ENCODE measurements at places on chromosomes 11 and 22.

DNA sequence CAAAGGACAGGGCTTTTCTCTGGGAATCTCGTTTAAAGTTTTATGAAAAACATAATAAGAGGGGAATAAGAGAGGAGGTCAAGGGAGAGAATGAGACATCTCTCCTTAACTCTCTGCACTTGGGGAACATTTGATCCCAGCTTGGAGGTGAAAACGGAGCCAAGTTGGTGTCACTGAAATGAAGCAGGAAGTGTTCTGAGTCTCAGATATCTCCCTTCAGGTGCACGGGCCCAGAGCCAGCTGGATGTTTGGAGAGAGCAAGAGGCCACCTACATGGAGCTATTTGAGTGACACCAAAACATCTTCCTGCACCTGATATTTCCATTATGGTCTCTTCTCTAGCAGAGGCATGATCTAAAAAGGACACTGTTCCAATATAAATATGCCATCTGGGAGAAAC lies 85.7 kb downstream of the BLID start:
- no peak for DNase-seq

DNA sequence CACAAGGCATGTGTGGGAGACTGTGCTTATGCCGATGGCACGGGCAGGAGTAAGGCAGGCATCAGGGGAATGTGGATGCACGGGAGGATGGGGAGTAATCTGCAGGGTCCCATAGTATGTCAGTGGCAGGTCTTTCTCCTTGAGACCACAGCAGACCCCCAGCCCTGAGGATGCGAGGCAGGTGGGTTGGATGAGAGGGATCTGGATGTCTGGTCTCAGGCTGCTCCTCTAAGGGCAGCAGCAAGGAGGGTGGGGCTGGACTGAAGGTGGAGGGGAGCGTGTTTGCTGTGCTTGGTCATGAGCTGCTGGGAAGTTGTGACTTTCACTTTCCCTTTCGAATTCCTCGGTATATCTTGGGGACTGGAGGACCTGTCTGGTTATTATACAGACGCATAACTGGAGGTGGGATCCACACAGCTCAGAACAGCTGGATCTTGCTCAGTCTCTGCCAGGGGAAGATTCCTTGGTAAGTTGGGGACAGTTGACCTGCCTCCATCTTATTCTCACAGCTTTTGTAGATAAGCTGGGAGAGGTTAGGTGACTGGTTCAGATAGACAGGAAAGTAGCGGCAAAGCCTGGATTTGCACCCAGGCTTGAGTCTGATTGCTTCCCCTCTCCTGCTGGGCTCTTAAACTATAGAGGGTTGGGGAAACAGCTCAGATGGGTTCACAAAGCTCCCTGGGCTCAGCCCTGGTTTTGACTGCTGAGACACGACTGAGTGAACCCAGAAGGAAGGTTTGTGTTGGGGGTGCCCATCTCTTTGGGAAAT lies at the start of gene APOL1:
Gene APOL1 (plus strand): TSS at position 380 of the 769 bp plus-strand sequence. CDS start 1,823 bp downstream, outside the sequence.
- no peak for DNase-seq

- no peak for DNase-seq
These were observed 469.9 kb downstream of the MN1 start for GRCh38 chr22:27331526-27332281.

DNA sequence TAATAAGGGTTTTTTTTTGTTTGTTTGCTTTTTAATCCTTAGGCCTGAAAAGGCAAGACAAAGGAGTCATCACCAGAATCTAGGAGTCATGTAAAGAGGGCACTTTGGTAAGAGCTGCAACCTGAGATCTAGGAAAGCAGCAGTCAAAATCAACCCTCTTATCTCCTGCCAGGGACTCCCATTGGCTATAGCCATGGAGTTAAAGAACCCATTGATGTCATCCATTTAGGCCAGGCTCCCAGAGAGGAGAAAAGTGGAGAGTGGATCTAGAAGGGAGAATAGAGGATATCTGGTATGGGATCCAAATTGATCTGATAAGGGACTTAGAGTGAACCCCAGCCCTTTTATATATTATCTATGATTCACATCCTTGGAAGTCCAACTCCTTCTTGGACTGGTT lies 35.9 kb downstream of the ZNF215 start:
- DNase-seq: no peak

DNA sequence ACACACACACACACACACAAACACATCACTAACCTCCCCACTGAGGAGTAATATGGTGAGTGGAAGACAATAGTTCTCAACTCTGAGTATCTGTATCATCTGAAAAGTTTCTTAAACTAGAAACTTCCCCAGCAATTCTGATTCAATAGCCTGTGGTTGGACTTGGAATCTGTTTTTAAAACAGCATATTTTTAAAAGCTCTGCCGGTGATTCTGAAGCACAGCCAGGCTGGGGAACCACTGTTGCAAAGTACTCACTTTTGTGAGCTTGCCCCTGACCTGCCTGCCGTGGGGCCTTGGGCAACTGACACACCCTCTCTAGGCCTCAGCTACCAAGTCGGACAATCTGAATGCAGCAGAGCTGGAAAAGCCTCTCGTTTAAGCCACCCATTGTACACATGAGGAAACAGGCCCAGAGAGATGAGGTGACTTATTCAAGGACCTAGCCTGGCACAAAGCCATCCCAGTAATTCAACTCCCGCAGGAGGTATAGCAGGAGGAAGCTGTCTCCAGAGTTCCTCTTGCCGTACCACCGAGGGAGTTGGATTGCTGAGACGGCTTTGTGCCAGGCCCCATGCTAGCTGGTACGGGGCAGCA lies 8.9 kb downstream of the SLC15A3 start:
- peak; percentile 28 for DNase-seq

- no peak for DNase-seq
These were observed 3.2 kb upstream of the BDNF start for GRCh38 chr11:27703481-27703880.

- DNase-seq: no peak
These were observed 96.2 kb downstream of the RASSF10 start for GRCh38 chr11:13105237-13105844.

DNA sequence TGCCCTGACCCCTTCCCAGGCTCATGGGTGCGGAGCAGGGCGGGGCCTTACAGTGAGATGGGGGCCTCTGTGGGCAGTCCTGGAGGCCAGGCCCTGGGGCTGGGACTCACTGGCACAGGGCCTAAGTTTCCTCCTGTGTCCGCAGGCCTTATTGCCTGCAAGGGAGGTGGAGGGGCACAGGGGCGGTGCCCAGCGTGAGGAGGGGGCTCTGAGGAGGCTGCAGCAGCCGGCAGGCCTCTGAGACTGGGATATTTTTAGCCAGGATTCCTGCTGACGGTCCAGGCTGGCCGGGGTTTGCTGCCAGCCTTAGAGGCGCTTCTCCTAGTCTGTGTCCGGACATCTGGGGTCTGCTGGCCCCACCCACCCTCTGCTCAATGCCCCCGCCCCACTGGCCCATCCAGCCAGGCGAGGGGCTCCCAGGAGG lies 5.7 kb upstream of the RTN4R start:
- DNase-seq: no peak

- DNase-seq: peak; percentile 11
These were observed 936 bp downstream of the BRD1 start for GRCh38 chr22:49826603-49827270.

DNA sequence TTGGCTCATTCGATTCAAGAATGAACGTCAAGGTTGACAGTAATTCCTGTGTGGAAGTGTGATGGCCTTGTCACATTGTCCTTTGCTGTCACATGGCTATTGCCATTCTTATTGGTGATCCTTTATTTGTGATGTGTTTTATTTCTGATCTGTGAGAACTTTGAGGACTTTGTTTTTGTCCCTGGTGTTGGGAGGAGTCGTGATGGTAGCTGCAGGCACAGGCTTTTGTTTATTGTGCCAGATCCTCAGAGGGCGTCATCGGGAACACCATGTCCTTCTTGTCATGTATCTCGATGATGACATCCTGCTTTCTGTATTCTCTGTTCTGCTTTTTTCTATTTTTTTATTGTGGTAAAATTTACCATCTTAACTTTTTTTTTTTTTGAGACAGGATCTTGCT lies 5.6 kb downstream of the PICK1 start:
- DNase-seq: no peak

DNA sequence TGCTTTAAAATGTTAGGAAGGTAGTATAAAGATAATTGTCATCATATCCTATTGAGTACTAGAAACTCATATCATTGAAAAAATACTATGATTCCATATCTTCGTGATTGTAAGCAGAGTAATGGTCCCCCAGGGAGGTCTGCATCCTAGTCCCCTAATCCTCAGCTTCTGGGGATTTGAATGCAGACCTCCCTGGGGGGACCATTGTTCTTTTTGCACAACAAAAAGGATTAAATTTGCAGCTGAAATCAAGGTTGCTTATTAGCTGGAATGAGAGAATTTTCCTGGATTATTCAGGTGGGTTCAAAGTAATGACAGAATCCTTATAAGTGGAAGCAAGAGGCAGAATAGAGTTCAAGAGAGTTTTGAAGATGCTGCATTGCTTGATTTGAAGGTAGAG lies 26.1 kb upstream of the MS4A6A start:
- DNase-seq: no peak
